ENCODE measurements at places on chromosomes 16 and 17. TPM values are rescaled to one million over a fixed set of nuclear protein-coding genes. Genes with fewer than 3 reads are reported as not detected.

GRCh38 chr17:50889528-50890118, 23.5 kb upstream of the TOB1 start:
- no peak for DNase-seq

GRCh38 chr16:15639061-15639568, 3.8 kb downstream of the MARF1 start:
- DNase-seq, result no peak

DNA sequence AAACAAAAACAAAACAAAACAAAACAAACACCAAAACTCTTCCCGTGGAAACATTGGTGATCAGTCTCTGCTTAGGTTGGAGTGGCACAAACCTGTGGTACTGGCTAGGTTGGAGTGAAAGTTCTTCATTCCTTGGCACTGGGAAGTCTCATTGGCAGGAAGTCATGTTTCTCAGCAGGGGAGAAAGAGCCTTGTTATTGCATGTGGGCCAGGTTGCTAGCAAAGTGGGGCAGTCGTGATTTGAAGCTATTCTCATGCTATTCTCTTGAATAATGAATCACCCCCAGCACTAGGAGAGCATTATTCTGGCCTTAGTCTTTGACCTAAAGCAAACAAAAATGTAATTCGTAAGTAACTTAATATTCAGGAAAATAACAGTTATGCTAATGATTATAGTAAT, 24.3 kb upstream of the B4GALNT2 start:
- no peak for DNase-seq

DNA sequence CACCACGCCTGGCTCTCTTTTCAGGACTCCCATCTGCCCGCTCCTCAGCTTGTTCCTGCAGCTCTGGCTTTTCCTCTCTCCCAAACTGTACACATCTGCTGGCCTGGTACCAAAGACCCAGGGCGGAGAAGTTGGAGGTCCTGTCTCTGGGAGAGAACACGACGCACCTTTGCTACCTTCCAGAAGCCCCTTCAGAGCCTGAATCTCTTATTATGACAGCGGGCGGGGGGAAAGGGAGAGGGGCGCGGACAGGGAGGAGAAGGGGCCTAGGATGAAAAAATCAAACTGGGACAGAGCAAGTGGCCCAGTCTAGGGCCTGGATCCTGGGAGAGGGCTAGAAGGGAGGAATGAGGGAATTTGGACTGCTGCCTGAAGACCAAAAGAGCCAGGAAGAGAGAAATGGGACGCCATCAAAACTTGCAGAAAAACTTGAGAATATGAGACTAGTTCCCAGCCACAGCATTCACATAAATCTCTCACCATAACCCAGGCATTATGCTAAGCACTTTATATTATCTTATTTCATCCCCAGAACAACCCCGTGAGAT, 2.5 kb upstream of the PER1 start:
- peak; percentile 78 for DNase-seq

GRCh38 chr16:70523743-70524398, at the start of gene SF3B3:
SF3B3 (plus strand) TSS chr16:70523816; CDS start chr16:70526657, 2,841 bp downstream.
- DNase-seq, result no peak

CACNG5 gene
- polyA plus RNA-seq, result not detected

PTX4 gene
- polyA plus RNA-seq, result not detected
